ENCODE measurements at places on chromosomes 2 and 18.

DNA sequence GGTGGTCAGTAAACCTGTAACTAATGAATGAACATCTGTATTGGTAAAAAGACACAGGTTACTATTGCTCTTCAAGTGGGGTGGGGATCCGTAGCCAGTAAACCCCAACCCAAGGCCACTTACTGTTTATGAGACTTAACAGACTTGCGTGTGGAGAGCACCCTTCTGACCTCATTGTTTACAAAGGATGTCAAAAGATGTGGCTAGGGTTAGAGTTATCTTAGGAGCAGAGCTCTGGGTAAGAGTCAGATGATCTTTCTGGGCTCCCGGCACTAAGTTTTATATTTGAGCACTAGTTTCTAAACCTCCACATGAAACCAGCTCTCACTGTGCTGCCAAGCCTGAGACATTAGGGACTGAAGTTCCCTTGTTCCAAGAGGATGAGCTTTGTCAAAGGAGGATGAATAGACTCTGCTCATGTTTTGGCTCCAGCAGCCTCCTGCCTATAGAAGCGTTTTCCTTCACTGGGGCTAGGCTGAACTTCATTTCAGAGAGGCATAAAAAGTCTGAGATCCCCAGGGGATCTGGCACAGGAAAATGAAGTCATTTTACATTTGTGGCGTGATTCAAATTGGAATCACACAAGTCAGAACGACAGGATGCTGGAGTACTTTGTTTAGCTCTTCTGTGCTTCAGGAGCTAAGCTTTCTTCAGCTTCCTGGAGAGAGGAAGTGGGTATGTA is 403.1 kb upstream of the TRIB2 start:
- DNase-seq, result no peak

GRCh38 chr2:201854221-201854801 is 48.0 kb downstream of the CDK15 start:
- no peak for DNase-seq

DNA sequence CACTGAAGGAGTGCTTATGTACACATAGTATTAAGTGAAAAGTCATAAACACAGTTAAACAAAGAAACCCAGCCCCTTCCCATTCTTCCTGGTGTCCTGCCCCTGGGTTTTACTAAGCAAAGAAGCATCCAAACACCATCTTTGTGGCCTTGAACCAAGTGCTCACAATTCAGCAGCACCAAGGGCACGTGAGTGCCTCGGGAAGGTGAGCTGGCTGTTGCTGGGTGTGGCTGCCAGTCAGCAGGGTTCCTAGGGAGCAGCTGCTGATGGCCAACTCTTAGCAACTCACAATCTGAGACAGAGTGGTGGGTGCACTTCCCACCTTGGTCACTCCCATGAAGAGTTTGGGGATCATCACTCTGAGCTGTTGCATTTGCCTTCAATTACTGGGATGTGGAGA is 97.7 kb upstream of the PGAP1 start:
- no peak for DNase-seq

DNA sequence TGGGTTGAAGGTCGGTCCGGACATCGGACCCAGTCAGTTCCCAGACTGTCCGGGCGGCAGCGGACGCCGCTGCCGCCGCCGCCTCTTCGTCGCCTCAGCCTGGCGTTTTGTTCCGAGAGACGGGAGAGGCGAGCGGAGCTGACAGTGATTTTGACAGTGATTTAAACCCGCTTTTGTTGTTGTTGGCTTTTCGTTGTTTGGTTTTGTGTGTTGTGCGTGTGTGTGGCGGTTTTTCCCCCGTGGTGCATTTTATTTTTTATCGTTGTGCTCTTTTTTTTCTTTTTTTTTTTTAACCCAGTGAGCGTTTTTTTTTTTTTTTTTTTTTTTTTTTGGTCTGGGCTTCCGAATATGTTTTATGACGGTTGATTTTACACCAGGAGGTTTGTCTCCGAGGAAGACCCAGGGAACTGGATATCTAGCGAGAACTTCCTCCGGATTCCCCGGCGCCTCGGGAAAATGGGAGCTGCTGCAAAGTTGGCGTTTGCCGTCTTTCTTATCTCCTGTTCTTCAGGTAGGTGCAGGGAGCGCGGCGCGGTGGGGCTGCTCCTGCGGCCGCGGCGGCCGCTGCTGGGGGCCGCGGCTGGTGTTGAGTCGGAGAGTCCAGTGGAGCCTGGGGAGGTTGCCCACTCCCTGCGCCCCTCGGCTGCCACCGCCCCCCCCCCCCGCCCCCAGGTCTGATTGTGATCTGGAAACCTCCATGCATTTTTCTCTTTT is at the start of gene ACVR2A:
ACVR2A (plus strand) TSS at position 333 of the 714 bp plus-strand sequence; CDS start at position 457, 124 bp downstream.
- peak; percentile 17 for DNase-seq

DNA sequence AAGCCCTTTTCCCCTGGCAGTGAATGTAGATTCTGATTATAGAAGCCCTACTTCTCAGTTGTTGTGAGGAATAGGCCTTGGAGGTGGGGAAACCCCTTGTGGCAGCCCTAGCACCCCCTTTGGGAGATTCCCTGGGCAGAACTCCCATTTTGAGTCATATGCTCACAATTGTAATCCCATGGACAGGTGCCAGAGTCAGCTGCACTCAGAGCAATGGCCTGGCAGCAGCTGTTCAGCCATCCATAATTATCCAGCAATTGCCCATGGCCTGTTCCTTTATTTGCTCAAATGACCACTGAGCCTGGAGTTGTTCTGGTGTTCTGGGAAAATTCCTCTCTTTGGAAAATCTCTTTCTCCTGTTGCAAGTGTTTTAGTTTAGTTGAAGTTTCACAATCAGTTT is 71.7 kb downstream of the PTRHD1 start:
- DNase-seq, result no peak

DNA sequence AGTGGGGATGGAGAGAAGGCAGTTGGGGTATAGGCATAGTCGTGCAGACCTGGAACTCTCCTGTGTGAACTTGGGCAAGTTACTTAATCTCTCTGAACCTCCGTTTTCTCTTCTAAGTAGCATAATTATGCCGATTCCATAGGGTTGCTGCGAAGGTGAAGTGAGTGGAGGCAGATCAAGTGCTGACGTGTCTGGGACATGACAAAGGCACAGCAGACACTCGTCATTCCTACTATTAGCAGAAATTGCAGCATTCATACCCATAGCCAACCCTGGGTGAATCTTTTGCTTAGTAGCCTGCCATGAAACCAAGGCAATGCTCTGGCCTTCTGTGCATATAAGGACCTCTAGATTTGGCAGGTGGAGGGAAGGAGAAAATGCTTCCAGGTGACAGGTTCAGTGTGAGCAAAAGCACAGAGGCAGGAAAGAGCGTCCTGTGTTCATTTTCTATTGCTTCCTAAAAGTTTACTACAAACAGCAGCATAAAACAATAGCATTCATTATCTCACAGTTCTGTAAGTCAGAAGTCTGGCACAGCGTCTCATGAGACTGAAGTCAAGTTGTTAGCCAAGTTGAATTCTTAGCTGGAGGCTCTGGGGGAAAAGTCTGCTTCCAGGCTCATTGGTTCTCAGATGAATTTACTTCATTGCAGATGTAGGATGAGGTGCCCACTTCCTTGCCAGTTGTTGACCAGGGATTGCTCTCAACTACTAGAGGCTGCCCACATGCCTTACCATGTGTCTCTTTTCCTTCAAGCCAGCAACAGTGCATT is 77.8 kb downstream of the CTIF start:
- DNase-seq, result no peak

DNA sequence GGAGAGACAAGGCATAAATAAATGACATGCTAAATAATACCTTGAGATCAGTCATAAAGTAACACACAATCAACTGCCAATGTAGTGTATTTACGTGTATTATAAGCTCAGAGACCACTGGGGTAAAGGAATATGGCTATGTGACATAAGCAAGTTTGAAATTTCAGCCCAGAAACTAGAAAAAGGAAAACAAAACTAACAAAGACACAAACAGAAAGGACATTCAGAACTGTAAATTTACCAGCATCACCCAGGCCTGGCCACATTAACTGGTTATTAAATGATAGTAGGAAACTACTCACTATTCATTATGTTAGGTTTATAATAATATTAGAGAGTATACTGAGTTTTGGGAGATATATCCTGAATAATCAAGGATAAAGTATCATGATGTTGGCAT is 98.8 kb downstream of the METTL8 start:
- DNase-seq, result no peak

GRCh38 chr2:7280790-7281189 is 363.6 kb downstream of the RNF144A start:
- no peak for DNase-seq

DNA sequence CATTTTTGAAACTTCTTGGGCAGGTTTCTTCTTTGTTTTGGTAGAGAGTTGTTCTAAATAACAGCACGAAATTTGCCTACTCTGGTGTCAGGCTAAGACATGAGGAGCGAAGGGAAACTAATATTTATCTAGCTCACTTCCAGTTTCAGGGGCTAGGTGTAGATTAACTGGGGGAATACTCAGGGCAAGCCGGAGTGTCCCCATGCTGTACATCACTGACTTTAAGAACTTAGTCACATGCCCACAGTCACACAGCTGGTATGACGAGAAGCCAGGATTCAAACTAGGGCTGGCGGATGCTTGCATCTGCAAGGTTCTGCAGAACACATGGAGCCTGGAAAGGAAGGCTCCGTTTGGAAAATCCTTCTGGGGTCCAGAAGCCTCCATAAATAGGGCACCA is 133.3 kb downstream of the ALPK2 start:
- no peak for DNase-seq

GRCh38 chr2:39265315-39265714 is 21.5 kb upstream of the CDKL4 start:
- DNase-seq, result no peak

DNA sequence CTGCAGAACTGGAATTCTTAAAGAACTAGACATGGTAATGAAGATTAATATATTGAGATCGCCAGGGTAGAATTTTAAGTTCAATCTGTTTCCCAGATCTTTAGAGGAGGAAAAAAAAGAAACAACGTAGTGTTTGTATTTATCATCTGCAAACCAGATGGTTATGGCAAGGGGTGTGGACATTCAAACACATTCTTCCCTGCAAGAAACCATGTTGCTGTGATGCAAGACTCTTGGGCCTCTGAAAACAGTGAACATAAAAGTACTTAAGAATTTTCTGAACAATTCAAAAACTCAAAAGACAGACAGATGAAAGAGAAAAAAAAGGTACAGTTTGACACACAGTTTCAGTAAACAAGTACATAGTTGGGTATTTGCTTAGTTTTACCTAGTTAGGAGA is 35.6 kb downstream of the COL5A2 start:
- no peak for DNase-seq

GRCh38 chr2:60453301-60453700 is 100.2 kb downstream of the BCL11A start:
- no peak for DNase-seq

GRCh38 chr2:172085460-172086159 is at the start of gene DLX1:
DLX1 (plus strand) TSS chr2:172085507; CDS start chr2:172085678, 171 bp downstream.
- DNase-seq, result no peak

GRCh38 chr2:215479536-215480240 is 43.8 kb upstream of the FN1 start:
- DNase-seq, result no peak

- peak; percentile 14 for DNase-seq
Measured at GRCh38 chr2:44169155-44169898, 652 bp downstream of the PPM1B start.

DNA sequence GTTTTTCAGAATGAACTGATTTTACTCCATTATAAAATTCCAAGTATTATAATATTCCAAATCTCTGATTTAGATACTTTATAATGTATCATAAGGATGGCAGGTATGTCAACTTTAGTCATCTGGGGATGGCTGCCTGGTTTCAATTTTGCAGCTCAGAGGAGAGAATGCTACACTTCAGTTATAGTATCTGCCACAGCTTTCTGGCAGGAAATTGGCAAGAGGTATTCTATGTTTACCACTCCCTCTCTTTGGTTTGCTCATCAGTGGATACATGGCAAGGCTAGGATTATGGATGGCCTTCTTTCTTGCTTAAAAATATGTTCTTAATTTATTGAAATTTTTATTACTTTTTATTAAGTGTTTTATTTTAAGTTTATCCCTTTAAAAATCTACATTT is 67.0 kb upstream of the TNFRSF11A start:
- DNase-seq, result no peak

DNA sequence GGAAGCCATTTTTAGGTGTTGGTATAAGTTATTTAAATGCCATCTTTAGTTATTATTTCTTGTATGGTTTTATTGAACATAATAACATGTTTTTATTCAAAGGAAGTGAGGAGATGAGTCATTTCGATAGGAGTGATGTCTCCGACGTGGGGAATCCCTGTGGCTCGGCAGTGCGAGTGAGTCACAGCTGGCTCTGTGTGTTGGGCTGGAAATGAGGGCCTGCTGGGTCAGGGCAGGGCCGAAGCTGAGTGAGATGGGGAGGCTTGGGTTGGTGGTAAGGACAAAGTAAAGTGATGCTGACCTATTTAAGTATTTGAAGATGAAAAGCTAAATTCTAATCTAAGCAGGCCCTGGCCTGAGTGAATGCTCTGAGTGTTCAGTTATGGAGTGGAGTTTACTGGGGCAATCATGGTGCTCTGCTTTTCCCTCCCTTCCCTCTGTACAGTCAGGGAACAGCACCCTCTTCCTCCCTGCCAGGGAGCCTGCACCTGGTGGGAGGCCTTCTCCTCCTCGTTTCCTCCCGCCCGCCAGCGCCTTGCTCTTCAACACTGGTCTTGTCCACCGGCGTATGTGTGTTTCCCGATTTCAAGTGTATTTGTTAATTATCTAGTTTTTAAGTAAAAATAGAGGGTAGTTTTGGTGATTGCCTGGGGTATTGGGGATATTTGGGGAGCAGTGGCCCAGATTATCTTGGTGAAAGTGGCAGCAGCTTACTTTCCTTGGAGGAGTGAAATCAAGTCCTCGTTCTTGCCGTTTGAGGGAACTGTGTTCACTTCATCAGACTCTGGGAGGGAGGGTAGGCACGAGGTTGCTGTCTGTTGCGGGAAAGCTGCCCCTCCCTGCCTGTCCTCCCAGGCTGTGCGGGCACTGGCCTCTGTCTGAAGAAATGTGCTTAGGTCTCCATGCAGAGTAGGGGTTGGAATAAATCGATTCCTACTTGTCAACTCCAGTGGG is 157.0 kb downstream of the LDLRAD4 start:
- peak; percentile 60 for DNase-seq

Measured in activated T-cell treated with anti-CD3 and anti-CD28 coated beads for 4 hours (primary cell).